Progenitor cell of endocrine pancreas (in vitro differentiated cells): ENCODE measurements at places on chromosomes 3 and 15. TPM values are rescaled to one million over a fixed set of nuclear protein-coding genes. Genes with fewer than 3 reads are reported as not detected.

DNA sequence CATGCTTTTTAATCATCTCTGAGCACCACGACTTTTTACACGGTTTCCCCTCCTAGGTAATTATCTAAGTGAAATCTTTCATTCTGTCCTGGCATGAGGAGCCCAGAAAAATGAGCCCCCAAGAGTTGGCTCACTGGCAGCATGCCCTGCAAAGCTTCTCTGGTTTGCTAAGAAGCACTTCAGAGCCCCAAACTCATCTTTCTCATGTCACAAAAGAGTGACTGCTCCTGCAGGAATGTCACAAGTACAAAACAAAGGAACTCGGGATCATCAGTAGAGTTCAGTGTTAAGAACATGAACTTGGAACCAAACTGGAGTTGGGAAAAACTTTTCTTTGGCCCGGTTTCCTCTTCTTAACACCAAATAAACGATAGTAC lies 123.9 kb downstream of the FOXB1 start:
- peaks cover 43% of the 10 kb centered on the region for H3K27me3 ChIP-seq
- no peak for DNase-seq
- H3K27ac ChIP-seq = no peak overlapping the region

Gene GPR156
- total RNA-seq = 0.41 and 0.89 TPM in 2 replicates

GRCh38 chr3:66744986-66745385 lies 244.2 kb upstream of the LRIG1 start:
- H3K27me3 ChIP-seq = peaks cover 11% of the 10 kb centered on the region
- no peak for DNase-seq
- H3K27ac ChIP-seq = no peak overlapping the region
- no peaks in the 10 kb centered on the region for H3K4me1 ChIP-seq
- no peak overlapping the region for H3K4me3 ChIP-seq

DNA sequence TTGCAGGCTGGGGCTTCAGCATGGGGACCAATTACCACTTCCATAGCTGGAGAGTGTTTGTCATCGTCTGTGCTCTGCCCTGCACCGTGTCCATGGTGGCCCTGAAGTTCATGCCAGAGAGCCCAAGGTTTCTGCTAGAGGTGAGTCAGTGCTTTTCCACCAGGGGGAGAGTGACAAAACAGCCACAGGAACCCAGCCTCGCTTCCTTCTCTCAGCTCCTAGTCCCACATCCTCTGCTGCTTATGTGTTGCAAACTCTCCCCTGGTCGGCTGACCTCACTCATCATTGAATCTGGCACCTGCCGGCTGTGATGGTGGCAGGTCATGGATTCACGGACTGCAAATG lies 158.3 kb downstream of the SV2B start:
- DNase-seq = no peak
- H3K27me3 ChIP-seq = peaks cover 8% of the 10 kb centered on the region
- H3K4me1 ChIP-seq = peaks cover 12% of the 10 kb centered on the region
- no peaks in the 10 kb centered on the region for H3K36me3 ChIP-seq

Gene MELTF
- total RNA-seq = 4.8 and 5.0 TPM in 2 replicates

Gene INSYN1
- total RNA-seq = 3.7 and 4.5 TPM in 2 replicates
